ENCODE measurements at places on chromosomes 13 and 19.

DNA sequence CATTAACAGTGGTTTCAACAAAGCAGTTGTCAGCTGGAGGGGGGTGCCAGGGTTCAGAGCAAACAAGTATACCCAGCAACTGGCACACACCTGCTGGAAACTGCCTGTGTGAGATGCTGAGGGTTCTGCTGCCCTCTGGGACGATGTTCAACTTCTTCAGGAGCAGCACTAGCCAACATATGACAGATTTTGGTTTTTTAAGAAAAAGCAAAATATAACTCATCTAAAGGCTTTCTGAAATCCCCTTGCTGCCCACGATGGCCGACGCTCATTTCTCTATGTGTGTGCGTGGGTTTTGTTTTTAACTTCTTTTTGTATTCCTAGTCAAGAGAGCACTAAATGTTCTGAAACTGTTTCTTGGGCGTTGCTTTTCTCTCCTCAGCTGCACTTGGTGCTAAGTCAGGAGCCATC lies 79.9 kb downstream of the MRPL57 start:
- DNase-seq: no peak

GRCh38 chr13:91946498-91947070 lies 548.2 kb downstream of the GPC5 start:
- DNase-seq: no peak

- no peak for DNase-seq
These were observed 29.5 kb downstream of the CRTC1 start for GRCh38 chr19:18712981-18713380.

- no peak for DNase-seq
These were observed 17.7 kb downstream of the LRRC4B start for GRCh38 chr19:50550594-50550966.

- no peak for DNase-seq
These were observed 2.3 kb upstream of the KDM4B start for GRCh38 chr19:4966591-4966990.

DNA sequence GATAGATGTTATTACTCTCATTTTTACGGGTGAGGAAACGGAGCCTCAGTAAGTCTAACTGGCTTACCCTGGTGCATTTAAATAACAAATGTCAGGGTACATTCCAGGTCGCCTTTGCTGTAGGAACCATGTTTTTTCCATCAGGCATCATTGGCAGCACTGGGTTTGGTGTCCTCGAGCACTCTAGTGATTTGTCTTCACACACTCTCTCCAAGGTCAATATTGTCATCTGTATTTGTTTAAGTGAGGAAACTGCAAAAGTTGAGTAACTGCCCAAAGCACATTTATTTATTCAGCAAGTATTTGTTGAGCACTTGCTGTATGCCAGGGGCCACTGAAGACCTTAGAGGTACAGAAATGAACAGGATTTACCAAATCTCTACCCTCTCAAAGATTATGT lies 78.6 kb downstream of the DCT start:
- no peak for DNase-seq

- DNase-seq: no peak
These were observed 2.1 kb downstream of the PRMT1 start for GRCh38 chr19:49678985-49679770.

DNA sequence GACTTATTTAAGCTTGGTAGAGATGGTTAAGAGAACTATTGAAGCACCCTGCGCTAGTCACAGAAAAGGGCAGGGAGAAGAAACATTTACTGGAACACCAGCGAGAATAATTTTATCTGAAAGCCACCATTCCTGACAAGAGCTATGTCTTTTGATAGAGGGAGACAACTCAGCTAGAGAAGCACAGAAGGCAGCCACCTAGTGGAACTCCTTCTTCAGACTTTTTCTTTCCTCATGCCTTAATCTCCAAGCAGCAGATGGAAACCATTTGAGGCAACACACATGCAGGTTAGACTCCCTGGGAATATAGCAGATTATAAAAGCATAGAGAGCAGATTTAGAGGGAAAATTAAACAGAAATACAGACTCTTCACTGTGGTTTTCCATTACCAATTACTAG lies 813.4 kb downstream of the SLITRK6 start:
- no peak for DNase-seq

DNA sequence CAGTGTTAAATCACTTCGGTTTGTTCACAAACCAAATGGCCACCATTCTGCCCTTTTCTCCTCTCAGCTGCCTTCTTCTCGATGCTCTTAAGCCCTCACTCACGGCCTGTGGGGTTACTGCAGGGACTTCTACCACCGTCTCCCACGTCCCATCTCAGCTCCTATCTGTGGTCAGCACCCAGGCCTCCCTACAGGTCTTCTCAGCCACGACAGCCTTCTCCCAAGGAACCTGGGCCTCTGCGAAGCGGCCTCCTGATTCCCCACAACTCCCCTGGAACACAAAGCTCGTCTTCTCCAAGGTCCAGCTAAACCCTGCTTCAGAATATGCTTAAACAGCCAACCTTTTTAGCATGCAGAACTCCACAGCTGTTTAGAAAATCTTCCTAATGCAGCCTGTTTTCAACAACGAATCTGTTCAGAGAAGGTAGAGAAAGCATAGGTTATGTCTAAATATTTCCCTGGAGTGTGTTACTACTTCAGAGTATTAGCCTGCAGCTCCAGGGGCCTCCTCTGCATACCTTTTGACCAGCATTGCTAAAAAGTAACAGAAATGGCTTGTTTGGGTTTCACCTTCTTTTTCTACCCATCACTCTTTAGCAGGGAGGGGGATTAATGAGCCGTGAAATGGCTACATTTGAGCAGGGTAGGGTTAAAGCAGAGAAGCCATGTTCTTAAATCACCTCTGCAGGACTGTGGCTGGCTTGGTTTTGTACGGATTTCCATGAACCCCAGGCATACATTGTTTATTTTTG lies 104.0 kb downstream of the COL4A2 start:
- no peak for DNase-seq

- no peak for DNase-seq
These were observed 397.5 kb downstream of the DIAPH3 start for GRCh38 chr13:59766236-59766635.

GRCh38 chr13:49791315-49791710 lies 1.2 kb downstream of the KPNA3 start:
- DNase-seq: no peak

- no peak for DNase-seq
These were observed 1.7 kb downstream of the FCGRT start for GRCh38 chr19:49514151-49514550.

DNA sequence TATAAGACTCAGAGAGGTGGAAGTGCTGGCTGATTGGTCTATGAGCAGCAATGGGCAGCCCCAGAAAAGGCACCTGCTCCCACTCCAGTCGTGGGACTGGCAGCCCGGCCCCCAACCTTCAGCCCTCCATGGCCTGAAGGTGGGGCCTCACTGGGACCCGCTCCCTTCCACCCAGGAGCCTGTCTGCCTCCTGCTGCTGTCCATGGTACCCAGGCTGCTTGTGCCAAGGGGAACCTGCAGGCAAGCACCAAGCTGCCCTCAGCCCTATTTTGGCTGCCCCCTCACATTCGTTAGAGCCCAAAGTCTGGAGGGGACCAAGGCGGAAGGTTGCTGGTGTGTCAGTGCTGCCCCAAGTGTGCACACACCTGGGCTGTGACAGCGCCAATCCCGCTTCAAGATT lies 2304.9 kb downstream of the PCDH9 start:
- DNase-seq: no peak

GRCh38 chr19:56312342-56312741 lies 2.3 kb downstream of the ZSCAN5A start:
- no peak for DNase-seq

DNA sequence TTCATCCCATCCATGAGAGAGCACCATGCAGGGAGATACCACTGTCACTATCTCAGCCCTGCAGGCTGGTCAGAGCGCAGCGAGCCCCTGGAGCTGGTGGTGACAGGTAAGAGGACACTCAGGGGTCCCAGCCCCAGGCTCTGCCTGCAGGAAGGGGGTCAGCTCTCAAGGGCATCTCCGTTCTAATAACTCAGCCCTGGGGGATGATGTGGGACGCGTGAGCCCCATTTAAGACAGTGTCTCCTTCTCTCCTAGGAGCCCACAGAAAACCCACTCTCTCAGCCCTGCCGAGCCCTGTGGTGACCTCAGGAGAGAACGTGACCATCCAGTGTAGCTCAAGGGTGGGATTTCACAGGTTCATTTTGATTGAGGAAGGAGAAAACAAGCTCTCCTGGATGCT lies 15.5 kb upstream of the KIR3DL3 start:
- no peak for DNase-seq

DNA sequence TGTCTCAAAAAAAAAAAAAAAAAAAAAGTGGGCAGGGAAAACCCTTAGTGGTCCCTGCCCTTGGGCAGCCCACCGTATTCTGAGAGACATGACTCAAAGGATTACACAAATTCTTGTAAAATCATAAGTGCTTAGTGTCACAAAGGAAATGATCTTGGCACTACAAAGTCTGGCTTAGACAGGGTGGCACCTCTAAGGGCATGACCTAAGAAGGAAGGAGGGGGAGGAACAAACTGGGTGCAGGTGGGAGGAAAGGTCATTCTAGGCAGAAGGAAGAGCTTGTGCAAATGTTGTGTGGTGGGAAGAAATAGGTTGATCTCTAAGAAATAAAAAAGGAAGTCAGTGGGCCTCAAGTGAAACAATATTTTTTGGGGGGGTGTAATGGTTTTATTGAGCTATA lies 10.4 kb downstream of the PNPLA6 start:
- DNase-seq: no peak

DNA sequence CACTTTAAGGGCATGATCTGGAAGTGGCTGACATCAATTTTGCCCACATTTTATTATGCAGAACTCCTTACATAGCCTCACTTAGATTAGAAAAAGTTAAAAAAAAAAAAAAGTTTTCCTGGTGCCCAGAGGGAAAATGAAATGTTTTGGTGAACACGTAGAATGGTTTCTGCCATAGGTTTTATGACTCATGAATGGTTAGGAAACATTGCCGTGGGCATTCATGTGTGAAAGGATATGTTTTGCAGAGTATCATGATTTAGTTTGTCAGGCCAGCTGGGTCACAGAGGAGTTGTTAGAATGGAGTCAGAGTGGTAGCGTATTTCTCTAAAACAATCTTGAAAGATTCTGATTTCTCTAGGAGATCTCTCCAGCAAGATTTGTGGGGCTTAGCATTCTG lies 133.8 kb downstream of the MRPL57 start:
- no peak for DNase-seq

DNA sequence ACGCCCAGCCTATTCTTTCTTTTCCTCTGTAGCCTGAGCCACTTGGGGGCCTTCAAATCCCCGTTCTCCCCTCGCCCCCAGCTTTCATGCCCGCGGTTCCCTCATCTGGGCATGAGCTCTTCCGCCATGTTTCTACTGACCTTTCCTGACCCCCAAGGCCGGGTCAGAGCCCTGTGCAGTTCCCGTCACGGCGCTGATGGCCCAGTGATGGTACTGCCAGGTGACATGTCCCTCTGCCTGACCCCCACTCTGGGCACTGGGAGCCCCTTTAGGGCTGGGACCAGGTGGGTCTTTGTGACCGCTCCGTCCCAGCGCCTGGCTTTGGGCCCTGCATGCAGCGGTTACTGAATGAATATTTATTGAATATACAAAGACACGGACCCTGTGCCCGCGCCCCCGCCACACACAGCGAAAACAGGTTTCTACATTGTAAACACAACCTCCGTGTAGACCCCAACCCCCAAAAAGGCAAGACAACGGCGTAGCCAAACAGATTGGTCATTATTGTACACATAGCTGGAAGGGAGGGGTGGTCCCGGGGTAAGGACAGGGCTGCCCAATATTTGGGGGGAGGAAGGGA lies 7.7 kb downstream of the GPR108 start:
- DNase-seq: no peak

DNA sequence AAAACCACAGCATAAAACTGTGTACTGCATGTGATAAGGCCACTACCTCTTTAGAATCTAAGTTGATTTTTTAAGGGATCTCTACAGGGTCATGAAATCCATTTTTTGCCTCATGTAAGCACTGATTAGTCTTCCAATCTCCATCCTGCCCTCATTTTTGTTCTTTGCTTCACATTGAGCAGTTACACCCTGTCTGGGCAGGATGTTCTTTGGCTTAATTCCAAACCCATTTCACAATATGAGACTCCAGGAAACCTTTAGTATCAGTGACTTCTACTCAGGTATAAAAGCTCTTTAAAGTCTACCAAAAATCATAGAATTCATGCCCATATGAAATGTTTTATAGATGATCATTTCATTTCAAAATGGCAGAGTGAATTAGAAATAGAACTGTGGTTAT lies 592.6 kb downstream of the TBC1D4 start:
- no peak for DNase-seq

GRCh38 chr13:48726711-48727110 lies 73.0 kb downstream of the CYSLTR2 start:
- no peak for DNase-seq

GRCh38 chr13:100364591-100364990 lies 224.0 kb downstream of the GGACT start:
- DNase-seq: no peak

DNA sequence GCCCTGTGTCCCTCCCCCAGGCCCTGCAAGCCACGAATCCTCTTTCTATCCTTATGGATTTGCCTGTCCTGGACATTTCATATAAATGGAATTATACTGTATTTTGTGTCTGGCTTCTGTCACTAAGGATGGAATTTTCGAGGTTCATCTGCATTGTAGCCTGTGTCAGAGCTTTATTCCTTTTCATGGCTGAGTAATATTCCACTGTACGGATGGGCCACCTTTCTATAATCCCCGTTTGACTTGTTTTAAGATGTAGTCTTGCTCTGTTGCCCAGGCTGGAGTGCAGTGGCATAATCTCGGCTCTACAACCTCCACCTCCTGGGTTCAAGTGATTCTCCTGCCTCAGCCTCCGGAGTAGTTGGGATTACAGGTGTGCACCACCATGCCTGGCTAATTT lies 3.9 kb upstream of the KDM4B start:
- no peak for DNase-seq

DNA sequence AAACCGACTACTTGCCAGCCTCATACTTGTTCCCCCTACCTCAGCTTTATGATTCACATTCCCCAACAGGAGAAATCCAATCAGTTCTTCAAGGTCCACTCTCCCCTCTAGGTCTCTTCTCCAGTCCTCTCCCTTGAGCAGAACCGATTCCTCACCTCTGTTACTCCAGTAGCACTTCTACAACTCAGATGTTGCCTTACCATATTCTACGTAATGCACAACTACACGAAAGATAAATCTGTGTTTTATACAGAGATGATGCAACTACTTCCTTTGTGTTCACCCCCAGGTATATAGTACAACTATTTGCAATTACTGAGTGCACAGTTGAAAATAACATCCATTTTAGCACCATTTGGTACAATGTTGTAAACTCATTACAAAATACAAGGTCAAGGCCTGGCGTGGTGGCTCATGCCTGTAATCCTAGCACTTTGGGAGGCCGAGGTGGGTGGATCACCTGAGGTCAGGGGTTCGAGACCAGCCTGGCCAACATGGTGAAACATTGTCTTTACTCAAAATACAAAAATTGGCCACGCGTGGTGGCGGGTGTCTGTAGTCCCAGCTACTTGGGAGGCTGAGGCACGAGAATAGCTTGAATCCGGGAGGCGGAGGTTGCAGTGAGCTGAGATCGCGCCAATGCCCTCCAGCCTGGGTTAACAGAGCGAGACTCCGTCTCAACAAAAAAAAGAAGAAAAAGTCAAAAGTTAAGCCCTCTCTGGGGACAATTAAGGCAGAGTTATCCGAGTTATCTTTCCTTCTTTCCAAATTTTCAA lies 2.8 kb upstream of the WBP4 start:
- DNase-seq: no peak

GRCh38 chr13:33710924-33711323 lies 107.0 kb upstream of the RFC3 start:
- DNase-seq: no peak
